ENCODE measurements at places on chromosomes 13 and 19.

GRCh38 chr19:10898633-10899032 lies 27.3 kb downstream of the CARM1 start:
- DNase-seq = no peak

- peak; percentile 18 for DNase-seq
These were observed 141.6 kb upstream of the RFC3 start for GRCh38 chr13:33676045-33676989.

GRCh38 chr19:46298479-46299003 lies 1.7 kb downstream of the HIF3A start:
- DNase-seq = no peak

GRCh38 chr19:5612891-5613865 lies 9.4 kb downstream of the SAFB2 start:
- DNase-seq = no peak

- DNase-seq = peak; percentile 62
These were observed 606 bp downstream of the ERCC5 start for GRCh38 chr13:102846261-102847015.

DNA sequence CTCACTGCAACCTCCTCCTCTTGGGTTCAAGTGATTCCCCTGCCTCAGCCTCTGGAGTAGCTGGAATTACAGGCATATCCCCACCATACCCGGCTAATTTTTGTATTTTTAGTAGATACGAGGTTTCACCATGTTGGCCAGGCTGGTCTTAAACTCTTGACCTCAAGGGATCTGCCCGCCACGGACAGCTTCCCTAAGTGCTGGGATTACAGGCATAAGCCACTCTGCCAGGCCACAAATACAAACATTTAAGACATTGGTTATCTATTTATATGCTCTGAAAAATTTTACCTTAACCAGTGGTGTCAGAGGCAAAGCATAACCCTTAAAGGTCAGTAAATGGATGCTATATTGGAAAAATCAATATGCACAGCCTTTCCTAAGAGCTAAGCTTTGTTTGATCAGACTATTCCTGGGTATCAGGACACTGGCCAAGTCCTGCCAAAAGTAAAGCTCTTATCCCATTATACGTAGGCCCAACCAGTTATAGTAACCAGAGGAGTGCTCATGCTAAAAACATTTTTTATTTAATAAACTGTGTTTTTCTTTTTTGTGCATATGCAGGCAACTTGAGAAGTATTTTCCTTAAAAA lies 56.4 kb upstream of the STARD13 start:
- no peak for DNase-seq

- no peak for DNase-seq
These were observed 279.5 kb downstream of the PCDH9 start for GRCh38 chr13:66950666-66951065.

- DNase-seq = no peak
These were observed 26.4 kb upstream of the TPTE2 start for GRCh38 chr13:19587635-19588300.

DNA sequence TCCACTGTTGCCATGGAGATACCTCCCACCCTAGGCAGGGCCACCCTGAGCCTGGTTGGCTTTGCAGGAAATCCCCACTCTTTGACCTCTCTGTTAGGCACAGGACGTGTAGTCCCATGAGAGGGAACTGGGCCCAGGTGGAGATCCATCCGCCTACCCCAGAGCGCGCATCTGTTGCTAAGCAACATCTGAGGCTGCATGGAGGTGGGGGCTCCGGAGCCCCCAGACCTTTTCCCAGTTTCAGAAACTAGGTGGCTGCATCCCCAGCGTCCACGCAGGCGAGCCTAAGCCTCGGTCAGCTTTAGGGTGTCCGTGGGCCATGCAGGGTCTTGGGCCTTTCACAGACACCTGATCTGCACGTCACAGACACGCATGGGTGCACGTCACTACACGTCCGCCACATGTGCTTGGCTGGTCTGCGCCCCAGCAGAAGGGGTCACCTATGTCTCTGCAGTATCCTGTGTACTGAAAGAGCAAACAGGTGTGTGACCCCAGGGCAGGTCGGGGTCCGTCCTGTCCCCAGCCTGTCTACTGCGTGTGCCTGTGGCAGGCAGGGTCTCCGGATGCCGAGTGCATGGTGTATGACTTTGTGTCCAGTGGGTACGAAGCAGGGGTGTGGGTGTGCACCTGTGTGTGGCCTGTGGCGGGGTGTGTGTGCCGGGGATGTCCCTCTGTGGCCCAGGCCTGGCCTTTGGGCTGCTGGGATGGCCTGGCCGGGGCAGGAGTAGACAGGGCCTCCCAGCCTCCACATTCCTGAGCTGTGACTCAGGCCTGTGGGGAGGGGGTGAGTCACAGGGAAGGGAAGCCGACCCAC lies 4.1 kb upstream of the CIRBP start:
- DNase-seq = no peak

DNA sequence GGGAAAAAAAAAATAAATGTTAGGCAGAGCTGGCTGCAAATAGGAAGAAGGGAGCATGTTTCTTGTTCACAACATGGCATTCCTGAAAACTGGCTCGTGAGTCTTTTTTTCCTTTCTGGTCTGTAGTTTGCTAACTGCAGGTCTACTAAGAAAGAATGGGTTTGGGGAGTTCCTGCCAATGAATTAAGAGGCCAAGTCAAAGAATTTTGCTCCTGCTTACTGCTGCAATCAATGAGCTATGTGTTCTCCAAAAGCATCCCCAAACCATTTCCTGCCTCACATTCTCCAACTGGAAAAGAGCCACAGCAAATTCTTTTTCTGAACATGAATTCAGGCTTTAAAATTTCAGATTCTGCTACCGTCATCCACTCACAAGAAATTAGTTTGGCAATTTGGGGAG lies 88.6 kb downstream of the DCT start:
- DNase-seq = no peak
